Right ventricle myocardium inferior (tissue), 1 donor: ENCODE measurements at places on chromosomes 4 and X. TPM values are rescaled to one million over a fixed set of nuclear protein-coding genes. Genes with fewer than 3 reads are reported as not detected.
A peak's percentile ranks its signal among the peaks of the same experiment; 100 is the strongest.

The S100G gene
- total RNA-seq: not detected

DNA sequence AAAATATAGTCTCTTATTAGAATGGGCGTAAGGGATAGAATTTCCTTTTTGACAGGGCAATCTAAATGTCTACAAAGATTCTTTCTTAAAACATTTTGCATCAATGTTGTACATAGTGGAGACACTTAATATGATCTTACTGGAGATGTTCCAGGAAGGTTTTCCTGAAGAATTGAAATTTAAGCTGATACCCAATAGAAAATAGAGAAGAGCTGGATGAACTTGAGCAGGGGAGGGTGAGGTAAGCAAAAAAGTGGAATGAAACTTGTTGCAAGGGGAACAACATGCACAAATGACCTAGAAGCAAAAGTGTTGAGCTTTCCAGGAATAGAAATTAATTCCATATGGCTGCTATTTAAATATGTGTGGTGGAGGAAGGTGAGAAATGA is 19.7 kb downstream of the SLAIN2 start:
- DNase-seq: no peak

- no peak for DNase-seq
Measured at GRCh38 chrX:41116948-41117347, 31.7 kb downstream of the USP9X start.

DNA sequence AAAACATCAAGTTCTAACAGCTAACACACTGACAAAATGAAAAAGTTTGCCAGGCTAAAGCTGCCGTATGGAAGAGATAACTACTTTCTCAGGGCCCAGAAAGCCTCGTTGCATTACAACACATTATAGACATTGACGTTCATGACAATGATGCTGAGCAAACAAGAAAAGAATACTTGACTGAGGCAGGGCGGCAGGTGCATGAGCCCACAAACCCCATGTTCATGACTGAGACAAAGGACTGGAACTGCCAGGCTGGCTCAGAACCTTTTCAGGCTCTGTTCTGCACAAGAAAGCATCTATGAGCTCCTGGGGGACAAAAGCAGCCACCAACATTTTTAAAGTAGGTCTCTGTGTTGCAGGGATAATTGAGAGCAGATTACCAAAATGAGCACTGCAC is 13.6 kb downstream of the TLR6 start:
- no peak for DNase-seq

- DNase-seq: no peak
Measured at GRCh38 chr4:22045051-22045630, 96.6 kb upstream of the KCNIP4 start.

The NAP1L3 gene
- total RNA-seq: 0.76 TPM

The ZNF711 gene
- 0.27 TPM for total RNA-seq

The PRDM8 gene
- 1.2 TPM for total RNA-seq

- no peak for DNase-seq
Measured at GRCh38 chr4:11019451-11020240, 335.1 kb upstream of the CLNK start.

DNA sequence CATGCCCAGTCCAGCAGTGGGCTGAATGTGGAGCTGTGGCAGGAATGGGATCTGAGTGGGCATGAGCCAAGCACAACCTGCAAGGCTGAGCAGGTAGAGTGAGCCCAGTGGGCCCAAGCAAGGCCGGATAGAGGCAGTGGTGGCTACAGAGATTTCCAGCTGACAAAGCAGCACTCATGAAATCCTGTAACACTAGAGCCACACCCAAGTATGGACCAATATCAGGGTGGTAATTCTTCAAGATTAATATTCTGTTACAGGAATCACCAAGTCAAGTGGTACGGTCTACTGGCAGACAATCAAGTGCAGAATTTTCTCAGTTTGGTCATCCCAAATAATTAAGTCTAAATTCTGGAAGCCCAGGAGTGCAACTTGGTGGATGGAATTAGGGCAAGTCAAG is 132.4 kb upstream of the ENPEP start:
- no peak for DNase-seq

- DNase-seq: no peak
Measured at GRCh38 chrX:112377481-112377880, 294.9 kb upstream of the TRPC5 start.

- no peak for DNase-seq
Measured at GRCh38 chrX:149456476-149457245, 48.4 kb downstream of the IDS start.

- no peak for DNase-seq
Measured at GRCh38 chrX:18578546-18578945, 93.4 kb downstream of the RS1 start.

The PLAC1 gene
- total RNA-seq: not detected

The CLDN22 gene
- not detected for total RNA-seq

DNA sequence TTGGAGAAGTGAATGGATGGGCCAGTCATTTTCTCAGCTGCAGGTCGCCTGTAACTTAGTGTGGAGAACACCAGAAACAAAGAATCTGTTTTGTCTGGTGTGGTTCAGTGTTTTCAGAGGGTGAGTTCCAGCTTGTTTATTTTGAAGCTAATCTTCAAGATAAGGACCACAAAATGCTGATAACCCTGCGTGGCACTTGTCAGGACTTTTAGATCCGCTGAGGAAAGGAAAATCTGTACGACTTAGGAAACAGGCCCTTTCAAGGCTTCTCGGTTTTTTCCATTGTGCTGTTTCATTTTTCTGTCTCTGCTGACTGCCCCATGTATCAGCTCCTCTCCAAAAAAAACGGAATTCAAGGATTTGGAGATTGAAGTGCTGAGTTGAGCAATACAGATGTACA is 8.7 kb upstream of the ANAPC4 start:
- no peak for DNase-seq

- DNase-seq: no peak
Measured at GRCh38 chr4:151226004-151226932, 50.7 kb upstream of the PRSS48 start.

GRCh38 chr4:100369871-100370270 is 148.0 kb downstream of the EMCN start:
- DNase-seq: no peak

The ANOS1 gene
- total RNA-seq: 4.9 TPM

- peak; percentile 9 for DNase-seq
Measured at GRCh38 chrX:126272795-126273497, 106.9 kb upstream of the DCAF12L2 start.

DNA sequence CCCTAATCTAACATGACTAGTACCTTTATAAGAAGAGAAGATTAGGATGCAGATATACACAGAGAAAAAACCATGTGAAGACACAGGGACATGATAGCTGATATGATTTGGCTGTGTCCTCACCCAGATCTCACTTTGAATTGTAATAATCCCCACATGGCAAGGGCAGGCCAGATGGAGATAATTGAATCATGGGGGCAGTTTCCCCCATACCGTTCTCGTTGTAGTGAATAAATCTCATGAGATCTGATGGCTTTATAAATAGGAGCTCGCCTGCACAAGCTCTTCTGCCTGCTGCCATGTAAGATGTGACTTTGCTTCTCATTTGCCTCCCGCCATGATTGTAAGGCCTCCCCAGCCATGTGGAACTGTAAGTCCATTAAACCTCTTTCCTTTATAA is 364.3 kb downstream of the FBXW7 start:
- no peak for DNase-seq

GRCh38 chr4:45770958-45771357 is 352.9 kb downstream of the GABRG1 start:
- no peak for DNase-seq

- DNase-seq: no peak
Measured at GRCh38 chrX:118156254-118156952, 39.8 kb upstream of the KLHL13 start.

- no peak for DNase-seq
Measured at GRCh38 chrX:142977128-142977914, 48.4 kb upstream of the SPANXN4 start.

The FAM90A26 gene
- not detected for total RNA-seq

The P2RY4 gene
- not detected for total RNA-seq

DNA sequence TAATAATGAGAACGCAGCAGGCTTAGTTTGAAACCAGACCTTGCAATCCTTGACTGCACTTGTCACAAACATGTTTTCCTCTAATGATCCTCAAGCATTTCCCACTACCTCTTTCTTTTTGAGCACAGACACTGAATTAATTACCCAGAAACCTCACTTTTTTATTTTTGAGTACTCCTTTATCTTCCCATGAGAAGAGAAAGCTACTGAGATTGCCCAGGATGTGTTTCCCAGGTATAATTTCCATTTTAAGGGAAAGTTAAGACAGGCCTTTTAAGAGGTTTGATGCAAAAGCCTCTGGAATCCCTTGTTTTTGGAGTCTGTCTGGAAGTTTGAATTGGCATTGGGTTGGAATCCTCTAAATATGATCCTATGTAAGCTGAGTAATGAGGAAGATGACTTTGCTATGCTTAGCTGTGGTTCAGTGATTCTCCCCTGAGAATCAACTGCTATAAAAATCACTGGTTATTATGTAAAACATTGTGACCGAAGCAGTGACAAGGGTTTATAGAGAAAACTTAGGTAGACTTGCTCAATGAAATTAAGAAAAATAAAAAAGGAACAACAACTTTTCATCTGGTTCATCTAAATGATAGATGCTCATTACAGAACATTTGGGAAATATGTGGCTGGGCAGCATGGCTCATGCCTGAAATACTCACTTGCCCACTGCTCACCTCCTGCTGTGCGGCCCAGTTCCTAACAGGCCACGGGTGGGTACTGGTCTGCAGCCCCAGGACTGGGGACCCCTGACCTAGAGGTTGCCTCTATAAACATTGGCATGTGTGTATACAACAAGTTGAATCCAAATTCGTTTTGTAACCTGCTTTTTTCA is 10.8 kb upstream of the RHOH start:
- DNase-seq: no peak

- DNase-seq: no peak
Measured at GRCh38 chrX:75968293-75968692, 183.2 kb upstream of the MAGEE2 start.

DNA sequence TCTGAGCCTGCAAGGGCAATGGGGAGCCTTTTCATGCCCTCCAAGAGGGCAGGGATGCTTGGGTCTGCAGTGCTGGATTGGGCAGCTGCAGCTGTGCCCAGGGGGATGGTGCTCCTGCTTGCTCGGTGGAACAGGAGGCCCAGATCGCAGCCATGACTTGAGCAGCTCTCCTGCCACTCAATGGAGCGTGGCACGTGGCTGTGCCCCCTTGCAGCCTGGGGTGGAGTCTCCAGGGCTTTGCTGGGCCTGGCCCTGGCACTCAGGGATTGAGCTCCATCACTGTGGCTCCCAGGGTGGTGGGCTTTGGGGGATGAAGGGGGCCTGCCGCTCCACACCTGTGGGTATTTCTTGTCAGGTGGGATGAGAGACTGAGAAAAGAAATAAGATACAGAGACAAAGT is 53.4 kb upstream of the IBSP start:
- no peak for DNase-seq

The CT47C1 gene
- not detected for total RNA-seq

The CDKN2AIP gene
- 10.6 TPM for total RNA-seq

GRCh38 chrX:70468709-70469108 is 24.1 kb downstream of the DLG3 start:
- no peak for DNase-seq

DNA sequence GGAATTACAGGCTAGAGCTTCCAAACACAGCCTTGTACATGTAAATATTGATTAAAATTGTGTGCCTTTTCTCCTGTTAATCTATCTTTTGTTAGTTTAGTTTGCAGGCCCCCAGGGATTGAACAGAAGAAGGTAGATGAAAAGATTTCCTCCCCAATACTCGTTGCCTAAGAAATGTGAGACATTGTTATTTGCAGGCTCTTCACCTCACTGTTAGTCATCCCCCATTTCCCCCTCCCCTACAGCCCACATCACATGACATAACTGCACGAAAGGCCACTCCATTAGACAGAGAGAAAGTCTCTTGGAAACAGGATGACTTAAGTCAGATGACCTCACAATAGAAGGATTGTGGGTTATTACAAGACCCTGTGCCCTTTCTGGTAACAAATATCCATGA is 13.3 kb upstream of the MID1 start:
- no peak for DNase-seq

DNA sequence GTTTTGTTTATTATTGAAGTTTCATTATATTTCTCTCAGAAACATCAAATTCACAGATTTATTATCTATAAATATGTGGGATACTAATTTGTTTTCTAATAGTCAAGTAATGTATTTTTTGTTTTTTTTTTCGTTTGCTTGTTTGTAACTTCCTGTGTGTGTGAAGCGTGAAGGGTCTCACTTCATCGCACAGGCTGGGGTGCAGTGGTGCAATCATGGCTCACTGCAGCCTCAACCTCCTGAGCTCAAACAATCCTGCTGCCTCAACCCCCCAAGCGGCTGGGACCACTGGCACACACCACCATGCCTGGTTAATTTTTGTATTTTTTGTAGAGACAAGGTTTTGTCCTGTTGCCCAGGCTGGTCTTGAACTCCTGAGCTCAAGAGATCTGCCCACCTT is 55.1 kb downstream of the SH3RF1 start:
- no peak for DNase-seq

The RAB40AL gene
- not detected for total RNA-seq

GRCh38 chrX:139204898-139205667 is 325.5 kb upstream of the F9 start:
- peak; percentile 63 for DNase-seq

The HSFX2 gene
- not detected for total RNA-seq

The TLL1 gene
- total RNA-seq: 0.54 TPM

DNA sequence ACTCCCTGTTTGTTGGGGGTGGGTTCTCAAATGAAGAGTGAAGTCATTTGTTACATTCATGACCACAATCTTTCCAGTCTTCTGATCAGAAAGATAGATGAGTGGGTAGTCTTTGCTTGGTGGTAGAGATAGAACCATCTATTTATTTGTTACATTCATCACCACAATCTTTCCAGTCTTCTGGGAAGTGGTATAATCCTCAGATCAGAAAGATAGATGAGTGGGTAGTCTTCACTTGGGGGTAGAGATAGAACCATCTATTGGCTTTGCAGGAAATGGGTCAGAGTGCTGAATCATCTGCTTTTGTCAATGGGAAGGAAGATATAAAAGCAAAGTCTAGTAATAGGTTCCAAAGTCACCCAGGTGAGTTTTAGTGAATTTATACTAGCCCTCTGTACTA is 64.2 kb upstream of the EPGN start:
- no peak for DNase-seq

- peak; percentile 62 for DNase-seq
Measured at GRCh38 chr4:150862829-150863228, 152.3 kb downstream of the LRBA start.

- no peak for DNase-seq
Measured at GRCh38 chr4:159420162-159421057, 317.5 kb downstream of the RAPGEF2 start.

The RHOXF1 gene
- total RNA-seq: not detected

- DNase-seq: no peak
Measured at GRCh38 chr4:63296773-63297172, 1112.5 kb downstream of the TECRL start.

DNA sequence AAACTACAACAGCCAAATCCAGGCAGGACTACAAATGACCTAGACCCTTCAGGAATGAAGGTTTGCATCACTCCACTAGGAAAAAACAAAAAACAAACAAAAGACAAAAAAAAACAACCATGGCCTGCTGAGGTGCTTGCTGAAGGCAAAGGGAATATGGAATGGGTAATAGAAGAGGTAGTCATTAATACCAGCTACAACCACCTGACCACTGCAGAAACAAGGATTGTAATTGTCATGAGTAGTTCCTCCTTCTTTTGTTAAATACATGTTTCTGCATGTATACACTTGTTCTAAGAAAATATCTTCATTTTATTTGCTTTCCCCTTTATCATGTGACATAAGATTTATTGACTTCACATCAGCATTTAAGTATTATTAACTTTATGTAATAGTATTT is 409.8 kb upstream of the GRID2 start:
- DNase-seq: no peak
